ENCODE measurements at places on chromosomes 16 and 17.

- no peak for DNase-seq
These were observed 57.8 kb upstream of the IL34 start for GRCh38 chr16:70588565-70588964.

- DNase-seq, result no peak
These were observed 14.1 kb upstream of the TNS4 start for GRCh38 chr17:40515491-40516041.

DNA sequence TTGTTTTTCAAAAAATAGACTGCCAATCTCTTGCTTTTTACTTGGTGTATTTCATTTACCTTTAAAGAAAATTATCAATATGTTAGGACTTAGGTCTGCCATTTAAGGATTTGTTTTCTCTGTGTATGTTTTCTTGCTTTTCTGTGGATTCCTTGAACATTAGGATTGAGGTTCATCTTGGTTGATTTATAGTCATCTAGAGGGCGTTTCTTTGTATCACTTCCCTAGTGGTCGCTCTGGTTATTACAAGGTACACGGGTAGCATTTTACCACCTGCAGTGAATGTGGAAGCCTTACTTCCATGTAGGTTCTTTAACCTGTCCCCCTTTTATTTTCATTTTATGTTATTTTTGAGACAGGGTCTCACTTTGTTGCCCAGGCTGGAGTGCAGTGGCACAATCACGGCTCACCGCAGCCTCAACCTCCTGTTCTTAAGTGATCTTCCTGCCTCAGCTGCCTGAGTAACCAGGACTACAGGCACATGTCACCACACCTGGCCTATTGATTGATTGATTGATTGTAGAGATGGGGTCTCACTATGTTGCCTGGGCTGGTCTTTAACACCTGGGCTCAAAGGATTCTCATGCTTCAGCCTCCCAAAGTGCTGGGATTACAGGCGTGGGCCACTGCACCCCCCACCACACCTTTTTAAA lies 35.2 kb upstream of the CBX4 start:
- no peak for DNase-seq

- DNase-seq, result no peak
These were observed 120.4 kb downstream of the IRX3 start for GRCh38 chr16:54165912-54166865.

DNA sequence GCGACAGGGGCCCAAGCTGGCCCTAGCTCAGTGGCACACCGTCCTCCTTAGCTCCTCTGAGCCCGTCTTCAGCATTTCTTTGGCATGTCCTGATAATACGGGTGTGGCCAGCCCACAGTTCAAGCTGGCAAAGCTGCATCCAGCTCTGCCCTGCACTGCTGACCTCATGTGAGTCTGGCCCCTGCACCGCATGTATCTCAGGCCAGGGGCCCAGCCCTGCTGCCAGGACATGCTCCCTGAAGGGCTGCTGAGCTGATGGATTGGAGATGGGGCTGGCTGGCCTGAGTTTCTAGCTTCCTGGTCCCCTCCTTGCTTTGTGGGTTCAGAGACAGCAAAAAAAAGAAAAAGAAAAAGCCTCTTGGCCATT lies 2.4 kb downstream of the DOC2B start:
- DNase-seq, result no peak

- no peak for DNase-seq
These were observed 11.5 kb downstream of the ZNF597 start for GRCh38 chr16:3431779-3432219.

DNA sequence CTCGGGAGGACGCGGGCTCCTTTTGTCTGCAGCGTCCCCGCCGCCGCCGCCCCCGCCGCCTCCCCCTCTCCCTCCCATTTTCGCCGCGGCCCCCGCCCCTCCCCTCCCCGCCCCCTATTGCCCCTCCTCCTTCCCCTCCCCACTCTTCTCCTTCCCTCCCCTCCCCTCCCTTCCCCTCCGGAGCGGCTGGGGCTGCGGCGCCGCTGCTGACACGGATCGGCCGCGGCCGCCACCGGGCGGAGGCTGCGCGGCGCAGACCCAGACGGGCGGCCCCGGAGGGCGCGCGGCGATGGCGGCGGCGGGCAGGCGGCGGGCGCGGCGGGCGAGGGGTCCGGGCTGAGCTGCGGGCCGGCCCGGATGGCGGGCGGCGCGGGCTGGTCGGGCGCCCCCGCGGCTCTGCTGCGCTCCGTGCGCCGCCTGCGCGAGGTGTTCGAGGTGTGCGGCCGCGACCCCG lies at the start of gene RAB11FIP4:
TSS of gene RAB11FIP4 (plus strand) at position 180 of the 454 bp plus-strand sequence. CDS start at position 358, 178 bp downstream.
- DNase-seq, result no peak

- DNase-seq, result no peak
These were observed 55.5 kb upstream of the CPHXL start for GRCh38 chr16:75781683-75782343.

DNA sequence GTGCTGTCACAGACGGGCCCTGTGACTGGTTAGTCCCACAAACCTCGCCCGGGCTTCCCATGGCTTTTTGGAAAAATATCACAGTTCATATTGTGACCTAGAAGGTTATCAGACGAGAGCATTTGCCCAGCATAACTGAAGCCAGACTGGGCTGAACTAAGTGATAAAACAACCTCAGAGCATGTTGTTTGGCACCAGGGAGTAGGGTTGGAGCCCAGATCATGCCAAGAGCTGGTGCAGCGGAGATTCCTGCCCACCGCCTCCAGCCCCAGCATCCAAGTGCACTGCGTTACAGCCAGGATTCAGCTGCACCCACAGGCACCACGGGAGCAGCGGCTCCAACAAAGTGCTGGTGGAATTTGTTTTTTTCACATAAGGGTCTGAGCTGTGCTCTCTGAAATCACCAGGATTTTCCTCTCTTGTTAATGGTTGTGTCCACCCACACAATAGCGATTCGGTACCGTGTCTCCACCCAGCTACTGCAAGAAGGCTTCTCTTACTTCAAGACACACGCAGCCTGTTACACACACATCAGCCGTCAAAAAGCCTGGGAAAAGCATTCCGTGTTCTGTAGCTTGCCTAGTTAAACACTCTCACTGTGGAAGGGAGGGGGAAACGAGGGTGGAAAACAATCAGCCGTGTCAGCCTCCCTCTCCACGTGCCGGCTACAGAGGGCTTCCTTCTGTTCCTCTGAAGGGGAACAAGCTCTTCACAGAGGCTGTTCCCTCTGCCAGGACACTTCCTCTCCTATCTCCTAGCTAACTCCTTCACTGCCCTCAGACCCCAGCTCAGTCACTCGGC lies 273.8 kb downstream of the C16orf95 start:
- DNase-seq, result no peak

DNA sequence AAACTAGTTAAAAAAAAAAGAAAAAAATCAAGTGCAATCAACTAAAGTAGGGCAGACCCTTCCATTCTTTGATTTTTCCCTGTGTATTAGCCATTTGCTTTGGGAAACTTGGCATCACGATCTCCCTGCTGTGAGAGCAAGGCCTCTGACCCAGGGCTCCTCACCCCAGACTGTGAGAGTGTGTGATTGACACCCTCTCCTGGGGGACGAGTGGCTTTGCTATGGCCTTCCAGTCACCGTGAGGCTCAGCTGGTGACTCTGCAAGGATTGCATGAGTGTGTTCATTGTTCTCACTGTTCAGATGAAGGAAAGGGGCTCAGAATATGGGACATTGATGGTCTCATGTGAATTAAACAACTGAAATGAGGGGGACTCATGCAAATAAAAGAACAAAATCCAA lies 69.0 kb upstream of the BCAR1 start:
- no peak for DNase-seq

Data from forelimb muscle (tissue), 1 donor.